ENCODE measurements at places on chromosomes 5 and 9.

DNA sequence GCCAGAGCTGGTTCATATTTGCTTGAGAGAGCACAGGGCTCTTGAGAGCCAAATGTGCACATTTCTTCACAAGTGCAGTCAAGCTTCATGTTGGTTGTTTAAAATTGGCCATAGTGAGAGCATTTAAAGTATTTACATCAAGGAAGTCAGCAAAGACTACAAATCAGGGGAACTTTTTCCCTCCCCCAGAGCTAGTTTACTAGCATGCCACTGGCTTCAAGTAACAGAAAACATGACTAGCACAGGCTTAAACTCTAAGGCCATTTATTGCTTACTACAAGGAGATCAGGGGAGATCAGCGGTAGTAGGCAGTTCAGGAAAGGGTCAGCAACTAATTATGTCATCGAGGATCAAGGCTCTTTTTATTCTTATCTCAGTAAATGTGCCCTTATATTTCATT is 11.0 kb upstream of the CCDC171 start:
- DNase-seq, result no peak

DNA sequence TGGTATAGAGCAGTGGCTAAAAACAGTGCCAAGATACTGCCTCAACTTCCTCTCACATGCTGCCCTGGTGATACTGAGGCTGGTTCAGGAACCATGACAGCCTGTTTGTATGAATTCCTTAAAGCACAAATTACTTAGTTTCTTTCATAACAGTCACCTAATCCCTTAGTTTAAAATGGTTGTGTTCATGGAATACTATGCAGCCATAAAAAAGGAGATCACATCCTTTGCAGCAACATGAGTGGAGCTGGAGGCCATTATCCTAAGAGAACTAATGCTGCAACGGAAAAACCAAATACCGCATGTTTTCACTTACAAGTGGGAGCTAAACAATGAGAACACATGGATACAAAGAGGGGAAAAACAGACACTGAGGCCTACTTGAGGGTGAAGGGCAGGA is 21.8 kb downstream of the ZFP62 start:
- DNase-seq, result no peak

DNA sequence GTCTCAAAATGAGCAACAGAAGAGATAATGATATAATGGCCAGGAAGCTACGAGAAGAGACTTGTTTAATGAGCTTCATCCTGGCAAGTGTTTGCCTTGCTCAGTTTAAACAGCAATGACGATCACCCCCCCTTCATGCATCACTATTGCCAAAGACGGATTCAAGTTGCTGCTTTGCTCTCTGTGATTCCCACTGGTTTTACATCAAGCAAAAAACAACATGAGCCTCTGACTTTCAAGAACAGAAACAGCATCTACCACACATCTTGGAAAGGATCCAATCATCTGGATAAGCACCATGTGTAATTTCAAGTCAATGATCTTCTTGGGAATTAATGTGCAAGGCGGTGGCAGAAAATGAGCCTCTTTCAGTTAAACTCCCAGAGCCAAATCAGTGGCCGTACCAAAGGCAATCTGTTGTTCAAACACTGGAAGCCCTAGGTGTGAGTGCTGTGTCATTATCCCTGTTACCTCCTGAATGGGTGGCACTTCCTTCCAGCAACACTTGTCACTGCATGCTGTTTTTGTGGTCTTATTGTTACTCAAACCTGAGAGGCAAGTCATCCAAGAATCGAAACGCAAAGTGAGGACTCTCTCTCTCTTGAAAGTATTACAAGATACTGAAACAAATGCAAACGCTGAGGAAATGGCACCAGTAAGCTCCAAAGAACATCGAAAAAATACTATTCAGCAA is 72.8 kb downstream of the MED27 start:
- peak; percentile 32 for DNase-seq

GRCh38 chr5:22988937-22989336 is 135.8 kb upstream of the CDH12 start:
- no peak for DNase-seq

GRCh38 chr5:5598547-5599113 is 176.2 kb downstream of the ICE1 start:
- no peak for DNase-seq

DNA sequence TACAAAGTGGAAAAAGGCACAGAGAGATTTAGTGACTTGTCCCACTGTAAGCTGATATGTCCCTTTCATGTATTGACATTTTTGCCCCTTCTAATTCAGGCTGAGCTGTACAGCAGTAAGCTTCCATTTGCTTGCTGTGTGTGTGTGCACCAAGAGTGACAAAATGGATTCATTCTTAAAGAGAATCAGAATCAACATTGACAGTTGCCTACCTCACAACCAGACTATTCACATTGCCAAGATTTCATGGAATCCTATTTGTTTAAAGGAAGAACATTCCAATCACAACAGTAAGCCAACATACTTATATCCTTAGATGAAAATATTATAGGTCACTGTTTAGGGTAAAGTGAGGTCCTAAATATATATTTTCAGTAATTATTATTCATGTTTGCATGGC is 102.6 kb downstream of the TMEM232 start:
- DNase-seq, result no peak

DNA sequence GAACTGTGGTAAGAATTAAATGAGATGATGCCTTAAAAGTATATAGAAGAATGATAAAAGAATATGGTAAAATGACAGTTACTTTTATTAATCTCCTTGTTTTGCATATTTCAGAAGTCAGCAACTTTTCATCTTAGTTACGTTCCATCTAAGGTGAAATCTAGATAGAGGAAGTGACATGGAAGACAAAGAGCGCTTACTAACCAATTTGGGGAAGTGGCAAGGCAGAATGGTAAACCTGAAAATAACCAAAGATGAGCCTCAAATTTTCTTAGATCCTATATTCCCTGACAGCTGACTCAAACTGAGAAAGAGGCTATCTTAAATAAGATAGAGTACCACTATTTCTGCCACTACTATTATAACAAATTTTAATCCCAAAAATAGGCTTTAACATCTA is 52.5 kb downstream of the FGF10 start:
- DNase-seq, result no peak

DNA sequence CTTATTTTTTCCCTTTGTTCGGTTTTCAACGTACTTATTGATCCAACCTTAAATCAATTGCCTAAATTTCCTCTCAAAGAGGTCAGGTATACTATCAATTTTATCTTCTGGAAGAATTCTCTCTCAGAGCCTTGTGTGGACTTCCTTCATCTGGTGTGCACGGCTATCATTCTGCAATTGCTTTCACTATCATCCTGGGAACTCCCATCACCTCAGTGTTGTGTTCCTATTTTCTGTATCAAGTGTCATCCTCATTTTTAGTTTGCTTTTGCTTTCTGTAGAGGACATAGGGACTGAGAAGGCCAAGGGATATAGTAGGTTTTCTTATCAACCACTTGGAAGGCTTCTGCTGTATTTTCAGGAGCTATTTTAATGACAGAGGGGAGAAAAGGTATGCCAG is 11.3 kb downstream of the STOM start:
- no peak for DNase-seq

GRCh38 chr9:129489838-129490582 is 130.9 kb downstream of the C9orf50 start:
- no peak for DNase-seq

GRCh38 chr5:21680641-21681040 is 1172.5 kb downstream of the CDH12 start:
- DNase-seq, result no peak

DNA sequence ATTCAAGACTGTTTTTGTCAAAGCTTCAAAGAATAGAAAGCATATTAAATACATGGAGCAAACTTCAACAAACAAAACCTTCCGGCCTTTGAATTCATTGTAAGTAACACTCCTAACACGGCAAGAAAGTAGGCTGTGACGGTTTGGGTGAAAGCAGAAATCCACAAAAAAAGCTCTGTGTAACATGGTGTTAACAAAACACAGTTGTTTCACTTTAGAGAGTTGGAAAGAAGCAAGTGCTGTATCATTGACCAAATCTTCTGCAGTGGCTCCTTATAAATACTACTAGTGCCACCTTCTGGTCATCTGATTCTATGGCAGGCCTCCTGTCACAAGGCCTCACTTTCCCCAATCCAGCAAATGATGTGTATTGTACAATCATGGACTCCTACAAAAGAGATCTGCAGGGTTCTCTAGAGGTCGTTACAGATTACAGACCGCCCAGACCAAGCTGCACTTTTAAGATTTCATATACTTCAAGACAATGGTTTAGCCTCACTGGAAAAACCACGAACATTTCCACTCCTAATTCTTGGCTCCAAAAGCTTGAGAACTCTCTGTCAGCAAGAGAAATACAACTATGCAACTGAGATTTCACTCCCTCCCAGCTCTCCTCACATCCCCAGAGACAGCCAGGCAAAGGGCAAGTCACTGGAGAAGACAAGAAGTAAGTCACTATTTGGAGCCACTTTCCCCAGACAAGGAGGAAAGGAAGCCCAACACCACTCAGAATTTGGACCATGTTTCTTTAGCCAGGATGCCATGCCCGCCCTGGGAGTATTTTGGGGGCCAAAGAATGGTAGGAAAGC is 196.2 kb downstream of the DTWD2 start:
- DNase-seq, result peak; percentile 44

DNA sequence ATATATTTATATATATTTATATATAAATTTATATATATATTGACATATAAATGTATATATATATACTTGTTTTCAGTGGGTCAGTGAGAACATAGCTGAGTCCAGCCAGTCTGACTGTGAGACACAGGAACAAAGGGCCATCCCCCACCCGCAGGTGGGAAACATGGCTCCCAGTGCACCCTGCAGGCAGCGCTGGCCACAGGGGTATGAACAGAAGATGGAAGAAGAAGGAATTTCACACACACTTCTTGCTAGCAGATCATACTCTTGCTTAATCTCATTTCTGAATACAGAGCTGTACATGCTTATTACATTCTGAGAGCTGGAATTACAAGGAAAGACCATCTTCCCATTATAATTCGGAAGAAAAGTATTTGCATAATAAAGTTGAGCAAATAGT is 595.4 kb downstream of the IRX1 start:
- no peak for DNase-seq

DNA sequence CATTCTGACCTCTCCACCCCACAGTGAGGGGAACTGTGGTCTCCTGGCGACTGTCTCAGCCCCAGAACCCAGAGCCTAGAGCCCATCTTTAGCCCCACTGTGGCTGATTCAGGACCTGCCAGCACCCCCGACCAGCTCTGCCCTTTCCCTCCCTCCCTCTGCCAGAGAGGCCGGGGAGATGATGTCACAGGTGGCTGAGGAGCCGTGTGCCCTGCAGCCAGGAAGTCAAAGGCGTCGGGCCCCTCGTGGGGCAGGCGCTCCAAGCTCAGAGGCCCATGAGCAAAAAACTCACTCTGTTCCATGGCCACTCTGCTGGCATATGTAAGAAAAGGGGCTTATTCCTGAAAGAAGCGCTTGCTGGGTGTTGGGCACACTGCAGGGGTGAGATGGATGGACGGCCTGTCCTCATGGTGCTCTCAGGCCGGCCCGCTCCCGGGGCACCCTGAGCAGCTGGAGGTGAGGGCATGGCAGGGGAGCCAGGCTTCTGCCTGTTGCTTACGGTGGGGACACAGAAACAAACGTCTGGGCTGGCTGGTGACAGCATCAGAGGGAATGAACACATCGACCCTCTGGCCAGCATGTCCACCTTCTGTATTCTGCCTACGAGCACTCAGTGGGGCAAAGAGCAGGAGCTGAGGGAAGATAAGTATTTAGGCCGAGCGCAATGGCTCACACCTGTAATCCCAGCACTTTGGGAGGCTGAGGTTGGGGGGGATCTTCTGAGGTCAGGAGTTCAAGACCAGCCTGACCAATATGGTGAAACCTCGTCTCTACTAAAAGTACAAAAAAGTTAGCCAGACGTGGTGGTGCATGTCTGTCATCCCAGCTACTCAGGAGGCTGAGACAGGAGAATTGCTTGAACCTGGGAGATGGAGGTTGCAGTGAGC is 41.1 kb downstream of the LAMC3 start:
- no peak for DNase-seq

- no peak for DNase-seq
Observed at GRCh38 chr5:146993876-146994530, 115.4 kb upstream of the PPP2R2B start.

DNA sequence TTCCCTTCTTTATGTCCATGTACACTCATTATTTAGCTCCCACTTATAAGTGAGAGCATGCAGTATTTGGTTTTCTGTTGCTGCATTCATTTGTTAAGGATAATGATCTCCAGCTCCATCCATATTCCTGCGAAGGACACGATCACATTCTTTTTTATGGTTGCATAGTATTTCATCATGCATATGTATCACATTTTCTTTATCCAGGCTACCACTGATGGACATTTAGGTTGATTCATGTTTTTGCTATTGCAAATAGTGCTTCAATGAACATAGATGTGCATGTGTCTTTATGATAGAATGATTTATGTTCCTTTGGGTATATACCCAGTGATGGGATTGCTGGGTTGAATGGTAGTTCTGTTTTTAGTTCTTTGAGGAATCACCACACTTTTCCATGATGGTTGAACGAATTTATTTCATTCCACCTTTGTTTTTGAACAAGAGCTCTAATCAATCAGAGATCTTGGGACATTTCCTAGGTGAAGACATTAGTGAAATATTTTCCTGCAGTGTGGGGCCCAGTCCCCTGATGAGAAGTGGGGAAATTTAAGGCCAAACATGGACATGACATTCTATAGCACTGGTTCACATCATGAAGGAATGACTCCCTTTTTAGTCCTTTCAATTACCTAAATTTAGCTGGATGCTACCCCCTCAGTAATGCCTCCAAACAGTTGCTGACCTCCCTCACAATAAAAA is 7.1 kb upstream of the TEX48 start:
- no peak for DNase-seq

- DNase-seq, result no peak
Observed at GRCh38 chr9:121394292-121394691, 24.2 kb upstream of the STOM start.
